GM04503 (cell line): ENCODE measurements at places on chromosomes 6 and 20.

DNA sequence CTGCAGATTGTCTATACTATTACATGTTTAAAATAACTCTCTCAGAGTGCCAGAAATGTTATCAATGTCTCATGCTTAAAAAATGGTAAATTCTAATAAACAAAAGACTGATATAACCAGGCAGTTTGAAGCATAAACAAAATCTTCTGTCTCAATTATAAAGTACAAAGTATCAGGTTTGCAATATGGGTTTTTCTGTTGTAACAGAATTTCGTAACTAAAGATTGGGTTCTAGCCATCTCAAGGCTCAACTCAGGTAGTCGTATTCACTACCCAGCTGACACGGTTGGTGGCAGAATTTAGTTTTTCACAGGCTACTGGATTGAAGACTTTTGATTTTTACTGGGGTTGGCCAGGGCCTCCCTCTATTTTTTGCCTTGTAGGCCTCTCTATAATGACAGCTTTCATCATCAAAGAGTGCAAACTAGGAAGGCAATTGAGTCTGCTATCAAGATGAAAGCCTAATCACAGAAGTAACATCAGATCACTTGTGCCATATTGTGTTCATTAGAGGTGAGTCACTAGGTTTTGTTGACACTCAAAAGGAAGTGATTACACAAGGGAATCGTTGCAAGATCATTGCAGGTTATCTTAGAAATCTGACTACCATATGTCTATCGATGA is 3.6 kb downstream of the CYP39A1 start:
- DNase-seq, result no peak

DNA sequence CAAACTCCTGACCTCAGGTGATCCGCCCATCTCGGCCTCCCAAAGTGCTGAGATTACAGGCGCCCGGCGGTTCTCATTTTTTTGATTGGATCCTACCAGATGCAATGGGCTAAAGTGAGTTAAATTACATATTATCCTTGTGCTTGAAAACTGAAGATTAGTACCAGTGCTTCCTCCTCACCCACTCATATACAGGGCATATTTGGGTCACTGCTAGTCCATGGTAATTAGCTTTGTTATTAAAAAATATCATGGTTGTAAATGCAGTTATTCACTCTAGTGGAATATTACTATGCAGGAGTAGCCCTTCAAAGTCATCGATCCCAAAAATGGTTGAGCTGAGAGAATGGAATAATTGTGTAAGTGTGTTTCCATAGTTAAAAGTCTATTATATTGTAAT is 26.5 kb downstream of the ZNF292 start:
- DNase-seq, result no peak

GRCh38 chr6:17813542-17813941 is 106.8 kb upstream of the NUP153 start:
- DNase-seq, result no peak

DNA sequence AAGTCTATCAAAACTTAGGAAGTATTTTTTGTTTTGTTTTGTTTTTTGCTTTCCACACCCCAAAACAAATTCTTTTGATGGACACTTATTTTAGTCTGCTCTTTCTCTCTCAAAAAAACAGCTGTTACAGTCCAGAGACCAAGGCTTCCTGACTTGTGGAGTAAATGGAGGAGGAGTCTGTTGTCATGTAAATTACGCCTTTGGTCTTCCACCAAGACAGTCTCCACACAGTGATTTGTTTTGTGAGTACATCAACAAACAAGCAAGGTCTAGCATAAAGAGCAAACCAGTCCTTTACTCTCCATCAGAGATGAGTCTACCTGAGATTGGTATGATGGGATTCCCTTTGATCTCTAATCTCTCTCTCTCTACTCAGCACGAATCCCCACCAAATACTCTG is 588.0 kb upstream of the ARID1B start:
- no peak for DNase-seq

GRCh38 chr6:43734294-43734665 is 35.7 kb upstream of the VEGFA start:
- DNase-seq, result no peak

DNA sequence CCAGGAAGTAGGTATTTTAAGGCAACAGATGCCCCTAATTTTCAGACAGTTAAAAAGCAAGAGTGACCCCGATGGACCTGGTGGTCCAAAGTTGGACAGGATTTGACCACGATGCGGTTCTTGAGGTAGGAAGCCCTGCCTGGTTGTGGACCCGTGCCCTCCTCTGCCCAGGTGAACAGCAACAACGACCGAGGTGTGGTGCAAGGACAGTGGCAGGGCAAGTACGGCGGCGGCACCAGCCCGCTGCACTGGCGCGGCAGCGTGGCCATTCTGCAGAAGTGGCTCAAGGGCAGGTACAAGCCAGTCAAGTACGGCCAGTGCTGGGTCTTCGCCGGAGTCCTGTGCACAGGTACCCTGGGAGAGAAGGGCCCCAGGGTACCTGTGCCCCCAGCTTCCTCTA is 18.7 kb downstream of the TGM6 start:
- DNase-seq, result no peak

DNA sequence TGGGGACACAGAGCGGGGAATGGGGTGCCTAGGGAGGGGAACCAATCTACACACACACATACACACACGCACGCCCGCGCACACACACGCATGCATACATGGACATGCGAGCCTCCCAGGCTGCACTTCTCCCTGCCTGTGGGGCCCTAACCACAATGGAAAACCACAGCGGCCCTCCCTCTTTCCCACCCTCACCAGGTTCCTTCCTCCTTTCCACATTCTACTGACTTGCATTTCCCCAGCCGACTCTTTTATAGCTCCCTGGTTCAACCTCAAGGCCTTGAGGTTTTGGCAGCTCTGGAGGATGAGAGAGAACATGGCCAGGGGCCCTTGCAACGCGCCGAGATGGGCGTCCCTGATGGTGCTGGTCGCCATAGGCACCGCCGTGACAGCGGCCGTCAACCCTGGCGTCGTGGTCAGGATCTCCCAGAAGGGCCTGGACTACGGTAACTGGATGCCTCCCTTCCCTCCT is at the start of gene BPI:
TSS of gene BPI (plus strand) at position 249 of the 472 bp plus-strand sequence. CDS start at position 317, 68 bp downstream.
- no peak for DNase-seq

- DNase-seq, result no peak
Observed at GRCh38 chr20:36642136-36642535, 3.9 kb downstream of the SLA2 start.

DNA sequence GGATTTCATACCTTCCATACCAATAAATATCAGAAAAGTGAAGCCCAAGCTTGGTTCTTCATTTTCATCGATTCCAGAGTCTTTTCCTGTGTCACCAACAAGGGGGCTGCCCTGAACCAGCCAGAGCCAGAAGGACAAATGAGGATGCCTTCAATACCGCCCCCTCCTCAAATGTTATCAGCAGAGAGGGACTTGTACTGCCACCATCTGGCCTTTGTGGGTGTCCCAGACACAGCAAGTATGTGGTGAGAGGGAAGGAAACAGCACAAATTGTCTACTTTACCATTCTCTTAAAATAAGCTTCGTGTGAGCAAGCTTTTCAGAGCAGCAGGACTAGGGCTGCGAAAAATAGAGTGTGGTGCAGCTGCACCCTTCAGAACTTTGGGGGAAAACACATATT is 165.3 kb downstream of the SOBP start:
- DNase-seq, result no peak

GRCh38 chr20:42963796-42964195 is 225.9 kb downstream of the PTPRT start:
- no peak for DNase-seq

- DNase-seq, result no peak
Observed at GRCh38 chr6:29809249-29809648, 18.4 kb upstream of the HLA-G start.

DNA sequence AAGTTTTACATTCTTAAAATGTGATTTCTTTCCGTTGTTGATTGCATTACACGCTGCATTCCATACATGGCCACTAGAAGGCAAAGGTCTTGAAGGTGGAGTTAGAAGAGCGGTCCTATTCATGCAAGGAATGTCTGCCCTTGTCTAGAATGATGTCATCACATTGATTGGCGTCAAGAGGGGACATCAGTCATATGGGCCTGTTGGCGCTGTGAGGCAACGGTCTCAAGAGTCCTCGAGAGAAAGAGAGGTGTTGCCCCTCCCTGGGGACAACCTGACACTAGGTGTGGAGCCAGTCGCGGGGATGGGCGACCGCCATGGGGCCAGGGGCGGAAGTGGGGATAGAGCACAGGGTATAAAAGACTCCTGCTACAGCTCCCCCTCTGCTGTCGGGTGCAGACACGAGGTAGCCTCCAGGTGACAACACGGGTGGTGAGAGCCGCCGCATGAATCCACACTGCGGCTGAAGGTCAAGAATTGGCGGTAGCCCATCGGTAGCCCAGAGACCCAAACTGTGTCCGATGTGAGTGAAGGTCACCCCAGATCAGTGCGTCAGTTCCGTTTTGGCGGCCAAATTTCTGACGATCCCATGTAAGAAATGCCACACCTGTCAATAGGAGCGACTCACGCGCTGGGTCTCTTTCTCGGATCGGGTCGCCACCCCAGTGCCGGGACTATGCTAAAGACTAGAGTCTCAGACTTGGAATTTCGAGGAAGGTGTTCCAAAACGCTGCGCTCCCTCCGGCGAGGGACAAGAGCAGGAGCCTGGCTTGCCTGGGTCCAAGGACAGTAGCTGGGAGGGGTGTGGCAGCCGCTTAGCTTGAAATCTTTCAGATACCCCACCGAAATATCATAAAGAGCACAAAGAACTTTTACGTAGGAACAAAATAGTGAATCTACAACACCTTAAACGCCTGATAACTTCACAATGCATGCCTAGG is 93.2 kb upstream of the ZNF184 start:
- no peak for DNase-seq

DNA sequence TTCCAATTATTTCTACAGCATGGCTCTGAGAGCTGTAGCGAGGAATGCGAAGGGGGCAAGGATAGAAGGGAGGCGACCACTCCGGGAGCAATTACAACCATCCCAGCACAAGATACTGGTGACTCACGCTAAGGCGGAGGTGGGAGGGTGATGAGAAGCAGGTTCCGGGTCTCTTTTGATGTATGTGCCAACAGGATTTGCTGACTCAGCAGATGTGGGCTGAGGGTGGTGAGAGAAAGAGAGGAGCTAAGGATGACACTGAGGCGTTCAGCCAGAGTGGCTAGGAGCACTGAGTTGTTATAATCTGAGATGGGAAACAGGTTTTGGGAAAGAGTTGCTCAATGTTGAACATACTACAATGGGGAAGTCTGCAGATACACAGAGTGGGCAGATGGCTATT is 9.3 kb upstream of the TXNDC5 start:
- DNase-seq, result no peak

DNA sequence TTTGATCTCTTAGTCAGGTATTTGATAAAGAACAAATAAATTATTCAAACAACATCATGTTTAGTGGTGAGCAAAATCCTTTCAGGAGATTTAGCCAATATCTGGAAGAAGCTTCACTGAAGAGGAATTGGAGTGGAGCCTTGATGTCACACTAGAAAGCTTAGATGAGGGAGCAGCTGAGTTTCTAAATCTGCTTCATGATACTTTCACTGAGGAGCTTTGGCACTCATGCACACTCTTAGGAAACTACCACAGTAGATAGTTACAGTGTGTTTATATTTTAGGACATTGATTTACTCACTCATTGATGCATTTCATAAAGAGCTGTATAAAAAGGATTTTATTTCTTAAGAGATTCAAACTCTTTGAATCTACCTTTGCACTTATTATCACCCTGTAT is 366.2 kb upstream of the BTBD3 start:
- DNase-seq, result no peak

DNA sequence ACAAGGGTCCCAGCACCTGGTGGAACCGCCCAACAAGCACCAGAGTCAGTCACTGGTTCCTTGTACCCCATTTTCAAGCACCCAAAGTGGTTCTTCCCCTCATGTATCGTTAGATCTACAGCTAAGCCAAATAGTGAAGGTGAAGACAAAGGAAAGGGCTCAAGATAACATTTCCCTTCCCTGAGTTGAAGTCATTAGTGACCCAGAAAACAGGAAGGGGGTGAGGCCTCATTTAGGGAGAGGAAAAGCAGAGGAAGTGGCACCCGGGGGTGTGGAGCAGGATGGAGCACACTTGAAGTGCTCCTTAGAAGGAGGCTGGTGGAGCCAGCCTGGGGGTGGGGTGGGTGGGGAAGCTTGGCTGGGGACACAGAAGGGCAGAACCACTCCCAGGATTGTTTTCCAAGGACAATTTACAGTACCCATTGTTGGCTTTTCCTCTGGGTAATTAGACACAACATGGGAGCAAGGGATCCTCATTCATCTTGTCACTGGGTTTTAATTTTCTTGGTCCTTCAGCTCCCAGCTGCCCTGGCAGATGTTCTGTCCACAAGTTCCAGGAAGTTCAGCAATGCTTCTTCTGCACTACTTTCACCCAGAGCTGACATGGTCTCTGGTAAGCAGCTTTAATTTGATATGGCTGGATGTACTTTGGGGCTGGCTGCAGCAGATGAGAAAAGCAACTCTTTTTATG is 73.3 kb upstream of the CD93 start:
- no peak for DNase-seq

DNA sequence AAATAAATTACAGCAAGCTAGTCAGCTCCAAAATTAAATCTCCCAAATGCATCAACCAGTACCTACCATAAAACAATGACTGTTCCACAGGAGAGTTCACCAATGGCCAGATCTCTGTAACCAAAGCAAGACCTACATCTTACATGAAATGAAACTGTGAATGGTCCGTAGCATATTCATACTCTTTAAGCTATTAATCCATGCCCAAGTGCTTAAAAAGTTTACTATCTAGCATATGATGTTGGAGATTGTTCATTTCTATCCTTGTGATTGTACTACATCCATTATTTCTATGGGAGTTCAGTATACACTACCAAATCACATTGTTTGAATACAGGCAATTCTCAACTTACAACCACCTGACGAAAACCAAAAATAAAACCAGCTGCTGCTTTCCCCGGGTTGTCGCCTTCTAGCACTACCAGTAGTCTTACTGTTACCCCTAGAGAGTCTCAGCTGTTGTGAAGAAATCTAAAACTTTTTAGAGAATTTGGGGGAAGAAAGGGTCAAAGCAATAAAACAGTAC is 38.0 kb downstream of the HIVEP2 start:
- no peak for DNase-seq

DNA sequence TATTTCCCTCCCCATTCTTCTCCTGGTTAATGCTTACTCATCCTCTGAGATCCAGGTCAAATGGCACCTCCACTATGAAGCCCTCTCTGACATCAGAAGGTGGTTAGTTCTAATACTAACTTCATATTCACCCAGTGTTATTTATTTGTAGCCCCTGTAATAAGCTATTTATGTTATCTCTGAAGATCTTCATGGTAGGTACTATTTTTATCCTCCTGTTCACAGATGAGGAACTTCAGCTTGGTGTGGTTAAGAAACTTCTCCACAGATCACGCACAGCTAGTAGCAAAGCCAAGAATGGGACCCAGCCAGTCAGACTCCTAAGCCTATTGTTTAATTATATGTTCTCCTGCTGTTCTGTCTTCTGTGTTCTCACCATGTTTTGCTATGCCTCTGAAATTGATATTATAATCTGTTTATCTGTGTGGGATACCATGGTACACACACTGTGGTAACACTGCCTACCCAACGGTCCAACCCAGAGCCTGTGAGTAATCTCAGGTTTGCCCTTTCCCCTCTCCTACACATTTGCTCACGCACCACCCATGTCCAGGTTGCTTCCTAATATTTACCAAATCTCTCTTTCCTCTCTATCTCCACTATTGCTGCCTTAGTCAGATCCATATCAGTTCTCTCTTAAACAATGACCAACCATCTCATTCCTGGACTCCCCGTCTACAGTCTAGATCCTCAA is 98.4 kb downstream of the IPCEF1 start:
- DNase-seq, result no peak
